ENCODE measurements at places on chromosomes 12 and 14.
A peak's percentile ranks its signal among the peaks of the same experiment; 100 is the strongest.

DNA sequence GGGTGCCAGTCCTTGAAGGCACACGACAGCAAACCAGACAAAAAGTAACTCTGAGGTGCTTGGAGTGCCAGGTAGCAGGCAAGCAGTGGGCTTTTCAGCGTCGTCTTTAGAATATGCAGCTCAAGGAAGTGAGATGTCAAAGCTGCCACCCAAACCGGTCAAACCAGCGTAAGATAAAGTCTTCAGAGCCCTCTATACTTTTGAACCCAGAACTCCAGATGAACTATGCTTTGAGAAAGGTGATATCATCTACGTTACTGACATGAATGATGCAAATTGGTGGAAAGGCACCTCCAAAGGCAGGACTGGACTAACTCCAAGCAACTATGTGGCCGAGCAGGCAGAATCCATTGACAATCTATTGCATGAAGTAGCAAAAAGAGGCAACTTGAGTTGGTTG, 95.9 kb downstream of the TBX3 start:
- DNase-seq = no peak

- DNase-seq = no peak
These were observed 4.9 kb downstream of the AQP5 start for GRCh38 chr12:49966511-49967041.

DNA sequence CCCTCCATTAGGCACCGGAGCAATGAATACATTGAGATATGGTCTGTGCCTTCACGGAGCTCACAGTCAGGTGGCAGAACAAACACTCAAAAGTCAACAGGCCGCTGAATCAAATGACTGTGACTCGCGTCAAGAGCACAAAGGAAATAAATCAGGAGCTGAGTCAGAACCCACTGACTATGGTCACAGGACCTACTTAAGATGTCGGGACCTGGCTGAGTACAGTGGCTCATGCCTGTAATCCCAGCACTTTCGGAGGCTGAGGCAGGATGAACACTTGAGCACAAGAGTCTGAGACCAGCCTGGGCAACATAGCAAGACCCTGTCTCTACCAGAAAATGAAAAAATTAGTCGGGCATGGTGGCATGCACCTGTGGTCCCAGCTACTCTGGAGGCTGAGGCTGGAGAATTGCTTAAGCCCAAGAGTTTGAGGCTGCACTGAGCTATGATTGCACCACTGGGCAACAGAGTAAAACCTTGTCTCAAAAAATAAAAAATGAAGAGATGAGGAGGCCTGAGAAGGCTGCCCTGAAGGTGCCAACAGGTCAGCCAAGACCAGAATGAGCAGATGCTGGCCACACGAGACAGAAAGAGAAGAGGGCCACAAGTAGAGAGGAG, 19.9 kb downstream of the TMEM233 start:
- DNase-seq = no peak

GRCh38 chr14:79475887-79476532, 735.3 kb downstream of the DIO2 start:
- DNase-seq = no peak

DNA sequence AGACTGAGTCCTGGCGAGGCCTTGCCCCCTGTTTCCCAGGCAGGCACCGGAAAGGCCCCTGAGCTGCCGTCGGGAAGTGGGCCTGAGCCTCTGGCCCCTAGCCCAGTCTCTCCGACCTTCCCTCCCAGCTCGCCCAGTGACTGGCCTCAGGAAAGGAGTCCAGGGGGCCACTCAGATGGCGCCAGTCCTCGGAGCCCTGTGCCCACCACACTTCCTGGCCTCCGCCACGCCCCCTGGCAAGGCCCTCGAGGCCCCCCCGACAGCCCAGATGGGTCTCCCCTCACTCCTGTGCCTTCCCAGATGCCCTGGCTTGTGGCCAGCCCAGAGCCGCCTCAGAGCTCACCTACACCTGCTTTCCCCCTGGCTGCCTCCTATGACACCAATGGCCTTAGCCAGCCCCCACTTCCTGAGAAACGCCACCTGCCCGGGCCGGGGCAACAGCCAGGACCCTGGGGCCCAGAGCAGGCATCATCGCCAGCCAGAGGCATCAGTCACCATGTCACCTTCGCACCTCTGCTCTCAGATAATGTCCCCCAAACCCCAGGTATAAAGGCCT, 10.9 kb downstream of the TNS2 start:
- DNase-seq = peak; percentile 73

DNA sequence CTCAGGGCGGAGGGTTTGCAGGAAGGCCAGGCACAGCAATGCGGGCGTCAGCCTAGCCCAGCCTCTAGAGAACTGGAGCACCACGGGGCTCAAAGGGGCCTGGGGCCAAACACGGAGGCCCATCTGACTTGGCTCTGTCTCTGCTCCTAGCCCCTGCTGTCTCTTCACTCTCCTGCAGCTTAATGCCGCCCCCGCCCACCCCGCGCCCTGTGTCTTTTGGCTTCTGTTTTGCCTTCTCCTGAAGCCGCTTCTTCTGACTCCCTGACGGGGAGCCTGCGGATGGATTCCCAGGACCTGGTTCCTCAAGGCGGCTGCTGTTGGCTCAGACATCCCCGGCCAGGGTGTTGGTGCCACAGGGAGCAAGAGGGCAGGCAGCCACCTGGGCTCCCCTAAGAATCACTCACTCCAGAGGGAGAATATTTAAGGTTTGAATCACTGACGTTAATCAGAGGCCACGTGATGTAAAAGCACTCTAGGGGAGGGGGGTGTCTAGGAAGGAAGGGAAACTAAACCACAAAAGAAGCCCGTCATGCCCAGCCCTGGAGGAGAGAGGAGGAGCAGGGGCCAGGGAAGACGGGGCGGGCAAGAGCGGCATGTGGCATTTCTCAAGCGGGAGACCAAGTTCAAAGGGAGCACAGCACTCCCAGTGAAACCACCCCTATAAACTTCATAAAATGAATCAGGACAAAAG, 36.9 kb upstream of the PRMT8 start:
- peak; percentile 33 for DNase-seq
